ENCODE measurements at places on chromosomes 12 and 14.

DNA sequence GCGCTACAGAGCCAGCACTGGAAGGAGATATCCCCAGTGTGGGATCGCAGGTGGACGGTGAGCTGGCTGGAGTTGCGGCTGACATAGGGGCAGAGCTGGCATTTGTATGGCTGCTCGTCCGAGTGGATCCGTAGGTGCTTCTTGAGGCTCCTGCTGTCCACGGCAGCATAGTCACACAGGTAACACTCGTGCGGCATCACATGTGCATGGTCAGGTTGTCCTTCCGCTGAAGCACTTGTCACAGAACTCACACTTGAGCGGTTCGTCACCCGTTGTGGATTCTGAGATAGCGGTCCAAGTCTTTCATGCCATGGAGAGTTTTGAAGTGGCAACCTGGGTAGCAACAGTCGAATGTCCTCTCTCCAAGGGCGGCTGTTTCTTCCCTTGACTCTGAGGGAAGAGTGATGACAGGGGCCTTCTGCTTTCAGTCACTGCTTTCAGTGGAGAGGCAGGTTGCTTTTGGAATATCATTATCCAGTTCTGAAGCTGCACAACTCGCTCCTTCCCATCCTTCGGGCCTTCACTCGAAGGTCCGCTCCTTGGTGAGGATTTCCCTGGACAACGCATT lies 37.0 kb upstream of the SAV1 start:
- DNase-seq: no peak

GRCh38 chr12:131067981-131068851 lies 114.5 kb downstream of the ADGRD1 start:
- DNase-seq: no peak

DNA sequence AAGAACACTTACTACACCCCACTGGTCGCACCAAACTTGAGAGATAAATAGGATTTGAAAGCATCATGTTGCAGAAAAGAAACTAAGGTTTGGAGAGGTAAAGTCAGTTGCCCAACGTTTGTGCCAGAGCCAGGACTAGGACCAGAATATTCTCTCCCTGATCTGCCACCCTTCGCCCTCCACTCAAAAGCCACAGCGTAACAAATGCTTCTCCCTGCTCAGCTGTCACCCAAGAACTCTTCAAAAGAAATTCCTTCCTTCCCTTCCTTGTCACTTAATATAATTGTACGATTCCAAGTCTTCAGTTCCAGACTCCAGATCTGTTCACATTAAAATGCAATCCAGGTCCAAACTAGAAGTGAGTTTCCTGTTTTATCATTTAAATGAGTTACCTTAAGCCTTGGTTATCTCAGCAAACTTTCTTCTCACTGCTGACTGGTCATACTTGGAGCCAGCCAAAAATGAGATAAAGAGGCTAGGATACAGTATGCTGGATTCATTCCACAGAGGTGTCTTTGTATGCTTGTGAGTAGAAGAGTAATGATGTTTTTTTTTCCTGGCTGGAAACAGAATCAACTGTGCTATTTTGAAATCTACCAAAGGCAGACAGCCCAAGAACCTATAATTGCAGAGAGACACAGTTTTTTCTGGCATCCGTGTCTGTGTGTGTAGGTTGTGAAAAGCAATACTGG lies 12.8 kb upstream of the PPFIBP1 start:
- no peak for DNase-seq

DNA sequence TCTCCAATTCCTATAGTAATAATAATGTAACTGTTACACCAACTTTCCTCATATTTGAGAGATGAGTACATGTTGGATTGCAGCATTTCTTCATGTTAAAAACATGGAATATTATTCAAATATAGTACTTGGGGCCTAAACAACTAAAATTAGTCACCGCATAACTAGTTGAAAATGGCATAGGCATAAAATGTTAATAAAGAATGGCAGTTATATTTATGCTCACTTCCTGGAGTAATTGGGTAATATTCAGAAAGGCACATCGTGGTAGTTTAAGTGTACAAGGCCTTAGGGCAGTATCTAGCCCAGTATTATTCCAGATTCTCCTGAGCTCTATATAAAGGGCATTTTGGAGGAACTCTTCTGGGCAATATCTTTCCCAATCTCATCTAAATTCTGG lies 46.0 kb downstream of the ERGIC2 start:
- no peak for DNase-seq

- DNase-seq: no peak
These were observed 18.4 kb downstream of the TMPO start for GRCh38 chr12:98533723-98534251.

- DNase-seq: no peak
These were observed 596.7 kb downstream of the SLC6A15 start for GRCh38 chr12:84315926-84316325.

DNA sequence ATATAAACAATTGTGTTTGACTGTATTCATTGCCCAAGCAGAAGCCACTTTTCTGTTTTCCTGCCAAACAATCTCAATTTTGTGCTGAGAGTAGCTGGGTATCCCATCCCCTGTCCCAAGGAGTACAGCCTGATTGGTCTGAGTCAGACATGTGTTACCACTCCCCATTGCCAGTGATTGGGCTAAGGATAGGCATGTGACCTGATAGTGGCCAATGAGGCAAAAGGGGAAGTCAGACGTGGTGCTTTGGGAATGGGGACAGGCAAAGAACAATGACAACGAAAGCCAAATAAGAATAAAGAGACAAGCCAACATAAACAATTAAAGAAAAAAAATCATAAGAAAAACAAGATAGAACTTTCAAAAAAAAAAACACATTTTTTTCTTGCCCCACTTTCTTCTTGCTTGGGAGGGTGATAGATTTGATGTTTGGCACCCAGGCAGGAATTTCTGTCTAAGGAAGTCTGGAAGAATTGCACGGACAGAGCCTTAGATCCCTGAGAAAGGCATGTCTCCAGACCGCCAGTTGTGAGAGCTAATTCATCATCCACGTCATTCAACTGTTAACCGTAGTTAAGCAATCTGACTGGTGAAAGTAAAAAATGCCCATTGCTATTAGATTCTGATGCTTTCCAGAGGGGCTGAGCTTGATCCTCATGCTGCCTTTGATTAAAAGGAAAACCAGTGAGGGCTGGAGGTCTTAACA lies 626.6 kb upstream of the TMEM132C start:
- no peak for DNase-seq

DNA sequence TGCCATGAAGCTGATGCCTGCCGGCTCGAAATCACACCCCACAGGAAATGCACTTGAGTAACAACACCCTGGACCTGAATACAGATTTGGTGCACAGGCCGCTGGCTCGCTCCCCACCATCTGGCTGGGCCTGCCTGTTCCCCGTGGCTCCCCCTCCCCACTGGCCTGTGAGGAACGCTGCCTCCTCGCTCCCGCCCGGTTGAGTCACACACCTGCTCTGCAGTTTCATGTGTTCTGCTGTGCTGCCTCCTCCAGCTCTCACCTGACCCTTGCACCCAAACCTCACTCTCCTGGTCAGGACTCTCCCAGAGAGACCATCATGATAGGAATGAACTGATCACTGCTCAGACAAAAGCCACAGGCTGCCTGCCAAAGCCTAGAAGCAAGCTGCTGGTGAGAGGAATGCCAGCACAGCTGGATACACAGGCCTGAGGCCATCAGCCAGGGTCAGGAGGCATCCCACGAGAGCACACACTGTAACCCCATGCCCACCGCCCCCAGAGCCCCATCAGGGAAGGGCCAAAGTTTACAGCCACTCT lies 3.8 kb upstream of the SIVA1 start:
- no peak for DNase-seq

DNA sequence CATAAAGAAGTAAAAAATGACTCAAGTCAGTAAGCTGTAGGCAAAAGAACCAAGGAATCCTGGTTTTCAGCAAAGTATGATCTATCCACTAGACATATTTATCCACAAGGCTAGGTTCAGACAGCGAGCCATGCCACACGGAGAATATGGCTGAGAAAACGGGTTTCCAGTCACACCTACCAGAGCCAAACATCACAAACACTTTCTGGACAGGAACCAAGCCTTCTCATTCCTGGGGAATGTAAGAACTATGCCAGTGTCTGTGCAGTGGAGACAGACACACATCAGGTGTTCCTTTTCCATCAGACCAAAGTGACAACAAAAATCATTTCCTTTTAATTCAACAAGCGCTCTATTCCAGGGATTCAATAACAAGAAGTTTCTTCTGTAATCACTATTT lies 41.1 kb downstream of the AREL1 start:
- no peak for DNase-seq

GRCh38 chr14:75156901-75157300 lies 19.5 kb downstream of the TMED10 start:
- DNase-seq: no peak

DNA sequence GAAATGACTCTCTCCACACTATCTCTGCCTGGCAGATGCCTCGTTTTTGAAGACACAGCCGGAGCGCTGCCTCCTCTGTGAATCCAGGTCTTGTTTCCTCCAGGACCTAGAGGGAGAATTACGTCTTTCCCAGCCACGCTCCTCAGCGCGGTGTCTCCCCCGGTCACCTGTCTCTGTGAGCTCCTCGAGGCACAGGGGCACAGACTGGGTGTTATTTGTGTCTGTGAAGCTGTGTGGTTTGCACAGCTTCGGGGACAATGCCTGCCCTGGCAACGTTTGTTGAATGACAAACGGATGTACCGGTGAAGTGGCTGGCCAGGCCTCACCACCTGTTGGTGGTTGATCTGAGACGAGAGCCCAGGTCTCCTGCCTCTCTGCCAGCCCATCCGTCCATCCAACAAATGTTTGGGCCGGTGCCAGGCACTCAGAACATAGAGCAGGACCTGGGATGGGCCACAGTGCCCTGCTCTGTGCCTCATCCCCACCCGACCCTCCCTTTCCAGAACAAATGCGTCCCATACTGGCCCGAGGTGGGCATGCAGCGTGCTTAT lies 6.1 kb downstream of the PTPN6 start:
- no peak for DNase-seq

DNA sequence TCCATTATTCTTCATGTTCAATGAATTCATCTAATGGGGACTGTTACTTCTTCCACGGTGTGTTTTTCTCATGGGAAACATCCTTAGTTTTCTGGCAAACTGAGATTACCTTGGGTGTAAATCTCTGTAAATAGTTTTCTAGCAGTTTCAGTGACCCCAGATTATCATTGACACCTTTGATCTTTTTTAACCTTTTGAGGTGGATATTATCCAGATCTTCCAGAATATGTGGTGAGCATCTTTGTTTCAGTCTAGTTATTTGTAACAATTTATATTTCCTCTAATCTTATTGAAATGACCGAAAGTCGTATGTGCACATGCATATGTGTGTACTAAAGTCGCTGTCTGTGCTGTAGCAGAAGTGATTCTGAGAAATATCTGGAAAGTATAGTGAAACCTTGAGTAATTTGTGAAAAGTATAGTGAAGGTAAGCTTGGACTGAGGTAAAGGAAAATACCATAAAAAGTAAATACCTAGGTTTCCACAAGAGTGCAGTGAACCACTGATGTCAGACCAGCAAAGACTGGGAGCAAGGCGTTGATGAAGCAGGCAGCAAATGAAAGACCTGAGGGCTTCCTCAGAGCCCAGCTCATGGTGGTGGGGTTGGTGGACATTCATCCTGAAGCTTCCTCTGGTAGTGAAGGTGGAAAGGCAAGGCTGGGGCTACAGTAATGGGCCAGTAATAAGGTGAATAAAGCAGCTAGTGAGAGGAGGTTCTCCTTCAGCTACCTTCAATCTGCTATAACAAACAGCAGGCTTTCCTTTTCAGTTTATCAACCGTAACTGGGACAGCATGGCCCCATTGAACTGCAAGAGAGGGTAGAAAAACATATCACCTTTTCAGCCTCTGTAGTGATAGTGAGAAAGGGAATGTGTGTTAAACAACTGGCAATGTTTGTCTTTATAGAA lies 480.2 kb upstream of the FBXO33 start:
- DNase-seq: no peak

GRCh38 chr14:72213424-72213823 lies 281.2 kb downstream of the RGS6 start:
- no peak for DNase-seq

GRCh38 chr12:111842556-111843396 lies 748 bp downstream of the MAPKAPK5 start:
- no peak for DNase-seq

- no peak for DNase-seq
These were observed 482.8 kb downstream of the PRKD1 start for GRCh38 chr14:29444805-29445204.

- no peak for DNase-seq
These were observed 64.2 kb downstream of the RASSF3 start for GRCh38 chr12:64674367-64674922.

- no peak for DNase-seq
These were observed 37.3 kb downstream of the PTGER2 start for GRCh38 chr14:52351233-52352060.

- DNase-seq: peak; percentile 73
These were observed 18.9 kb downstream of the PPP2R5C start for GRCh38 chr14:101780390-101780789.

- DNase-seq: no peak
These were observed 67.1 kb downstream of the MON2 start for GRCh38 chr12:62533755-62534107.

DNA sequence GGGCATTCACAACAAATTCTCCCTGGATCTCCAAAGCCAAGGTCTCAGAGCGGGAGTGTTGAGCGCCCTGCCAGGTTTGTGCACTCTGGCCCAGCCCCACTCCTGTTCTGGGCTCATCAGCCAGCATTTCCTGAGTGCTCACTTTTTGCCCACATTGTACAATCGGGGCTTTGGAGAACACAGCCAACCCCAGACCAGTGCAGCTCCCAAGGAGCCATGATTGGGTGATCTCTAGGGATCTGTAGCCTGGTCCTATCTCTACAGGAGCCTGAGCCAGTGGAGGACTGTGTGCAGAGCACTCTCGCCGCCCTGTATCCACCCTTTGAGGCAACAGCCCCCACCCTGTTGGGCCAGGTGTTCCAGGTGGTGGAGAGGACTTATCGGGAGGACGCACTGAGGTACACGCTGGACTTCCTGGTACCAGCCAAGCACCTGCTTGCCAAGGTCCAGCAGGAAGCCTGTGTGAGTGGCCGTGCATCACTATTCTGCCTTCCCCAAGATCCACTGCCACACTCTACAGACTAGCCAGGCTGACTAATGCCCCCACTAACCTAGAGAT lies 2.8 kb downstream of the ARHGEF40 start:
- no peak for DNase-seq

DNA sequence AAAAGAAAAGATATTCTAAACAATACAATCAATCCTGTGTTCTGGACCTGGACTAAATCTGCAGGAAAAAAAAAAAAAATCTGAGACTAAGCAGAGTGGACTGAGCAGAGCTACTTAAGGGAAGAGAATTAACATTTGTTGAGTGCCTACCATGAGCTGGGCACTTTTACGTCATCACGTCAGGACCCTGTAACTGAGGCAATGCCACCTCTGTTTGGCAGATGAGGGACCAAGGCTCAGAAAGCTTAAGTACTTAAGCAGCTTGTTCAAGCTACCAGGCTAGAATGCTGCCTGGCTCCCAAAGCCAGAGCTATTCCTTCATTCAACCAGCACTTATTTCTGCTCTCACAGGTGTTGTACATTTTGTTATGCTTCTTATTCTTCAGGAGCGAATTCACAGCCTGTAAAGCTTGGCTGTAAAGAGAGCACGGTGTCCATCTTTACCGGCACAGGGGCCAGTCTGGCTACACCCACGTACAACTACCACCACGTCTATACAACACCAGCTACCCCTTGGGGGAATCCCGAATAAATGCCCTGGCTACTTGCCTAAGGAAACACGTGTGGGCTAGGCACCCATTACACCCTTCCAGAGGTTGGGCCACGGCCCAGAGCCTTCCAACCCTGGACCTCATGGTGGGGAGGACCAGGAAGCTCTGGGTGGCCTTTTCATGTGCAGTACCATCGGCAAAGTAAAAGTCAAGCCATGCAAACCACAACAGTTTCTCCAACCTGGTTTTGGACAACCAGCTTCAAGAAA lies 27.0 kb downstream of the TMCC3 start:
- DNase-seq: no peak

Measured in upper lobe of right lung (tissue), 1 donor.